ENCODE measurements at places on chromosomes 6 and 20. TPM values are rescaled to one million over a fixed set of nuclear protein-coding genes. Genes with fewer than 3 reads are reported as not detected.

GRCh38 chr20:50323209-50323608, 132.6 kb downstream of the CEBPB start:
- DNase-seq, result no peak

PTPRT gene
- not detected for polyA plus RNA-seq

GRCh38 chr20:47950124-47950912, 165.0 kb upstream of the SULF2 start:
- no peak for DNase-seq

GRCh38 chr6:118892355-118892991, 1.5 kb upstream of the ASF1A start:
- peak; percentile 6 for DNase-seq

DNA sequence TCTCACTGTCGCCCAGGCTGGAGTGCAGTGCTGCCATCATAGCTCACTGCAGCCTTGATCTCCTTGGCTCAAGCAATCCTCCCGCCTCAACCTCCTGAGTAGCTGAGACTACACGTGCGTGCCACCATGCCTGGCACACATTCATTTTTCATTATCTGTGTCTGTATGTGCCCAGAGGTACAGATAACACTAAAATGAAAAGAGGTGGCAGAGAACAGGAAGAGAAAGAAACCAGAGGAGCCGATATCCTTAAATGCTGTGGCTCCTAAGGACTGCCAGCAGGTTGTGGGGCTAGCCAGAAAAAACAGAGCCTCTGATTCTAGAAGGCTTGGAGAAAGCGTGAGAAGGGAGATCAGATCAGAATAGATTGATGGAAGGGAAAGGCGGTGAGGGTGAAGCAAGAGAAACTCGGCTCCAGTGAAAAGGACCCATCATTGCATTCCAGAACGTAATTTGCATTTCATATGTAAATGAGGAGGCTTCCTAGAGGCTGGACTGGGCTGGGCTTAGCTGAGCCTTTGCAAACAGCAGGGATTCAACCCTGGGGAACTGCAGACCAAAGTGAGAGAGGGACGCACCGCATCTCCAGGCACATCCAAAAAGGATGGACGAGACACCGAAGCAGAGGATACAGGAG, 64.2 kb downstream of the GCNT2 start:
- no peak for DNase-seq

HNF4A gene
- not detected for polyA plus RNA-seq

DNA sequence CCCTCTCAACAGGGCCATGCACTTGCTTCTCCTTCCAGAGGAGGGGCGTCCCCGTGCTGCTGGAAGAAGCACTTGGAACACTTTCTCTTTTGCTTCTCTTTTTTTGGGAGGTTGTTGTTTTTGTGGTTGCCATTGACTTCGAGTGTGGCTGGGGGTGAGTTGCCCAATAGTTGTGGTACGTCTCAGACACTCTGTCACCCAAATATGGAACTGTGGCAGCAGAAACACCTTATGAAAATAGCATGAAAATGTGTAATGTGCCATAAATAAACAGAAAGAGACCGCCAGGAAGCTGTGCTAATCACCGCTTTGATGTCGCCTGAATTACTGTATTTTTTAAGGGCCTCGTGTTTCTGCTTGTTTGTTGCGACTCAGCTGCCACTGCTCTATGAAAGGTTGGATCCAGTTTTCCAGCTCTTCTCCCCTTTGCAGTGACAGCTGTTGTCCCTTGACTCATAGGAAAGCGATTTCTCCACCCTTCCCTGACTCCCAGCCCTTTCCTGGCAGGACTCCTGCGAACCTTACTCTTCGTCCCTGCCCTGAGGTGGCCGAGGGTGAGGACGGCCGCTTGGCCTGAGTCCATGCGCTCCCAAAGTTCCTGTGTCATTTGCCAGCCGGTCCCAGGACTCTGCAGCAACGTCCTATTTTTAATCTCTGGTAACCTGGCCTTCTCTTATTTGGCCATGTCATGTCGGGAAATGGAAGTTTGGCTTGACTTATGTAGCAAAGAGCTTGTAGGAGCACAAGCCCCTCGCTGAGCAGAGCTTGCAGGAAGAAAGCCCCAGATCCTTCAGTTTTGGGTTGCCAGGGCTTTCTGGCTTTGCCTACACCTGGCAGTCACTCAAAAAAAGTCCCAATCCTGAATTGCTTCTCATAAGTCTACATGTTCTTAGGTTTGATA, 694.6 kb downstream of the QKI start:
- peak; percentile 86 for DNase-seq

GRCh38 chr6:134347885-134348805, 30.2 kb upstream of the SGK1 start:
- no peak for DNase-seq

- DNase-seq, result no peak
Measured at GRCh38 chr20:45433316-45433715, 17.4 kb downstream of the PIGT start.

HAO1 gene
- not detected for polyA plus RNA-seq

DNA sequence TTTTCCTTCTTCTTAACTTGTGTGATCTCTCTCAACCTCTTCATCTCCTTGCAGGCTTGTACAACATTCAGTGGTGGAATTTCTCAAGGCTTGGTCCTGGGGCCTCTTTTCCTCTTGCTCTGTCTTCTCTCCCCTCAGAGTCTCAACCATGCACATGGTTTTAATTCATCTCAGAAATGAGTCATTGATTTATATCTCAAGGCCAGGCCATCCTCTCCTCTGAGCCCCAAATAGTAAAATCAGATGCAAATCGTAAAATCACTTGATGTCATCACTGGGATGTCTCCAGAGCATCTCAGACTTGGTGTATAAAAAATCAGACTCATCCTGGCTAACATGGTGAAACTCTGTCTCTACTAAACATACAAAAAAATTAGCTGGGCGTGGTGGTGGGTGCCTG, 85.0 kb downstream of the FNDC1 start:
- no peak for DNase-seq

GRCh38 chr6:107537559-107537958, 47.6 kb downstream of the SOBP start:
- no peak for DNase-seq

DNA sequence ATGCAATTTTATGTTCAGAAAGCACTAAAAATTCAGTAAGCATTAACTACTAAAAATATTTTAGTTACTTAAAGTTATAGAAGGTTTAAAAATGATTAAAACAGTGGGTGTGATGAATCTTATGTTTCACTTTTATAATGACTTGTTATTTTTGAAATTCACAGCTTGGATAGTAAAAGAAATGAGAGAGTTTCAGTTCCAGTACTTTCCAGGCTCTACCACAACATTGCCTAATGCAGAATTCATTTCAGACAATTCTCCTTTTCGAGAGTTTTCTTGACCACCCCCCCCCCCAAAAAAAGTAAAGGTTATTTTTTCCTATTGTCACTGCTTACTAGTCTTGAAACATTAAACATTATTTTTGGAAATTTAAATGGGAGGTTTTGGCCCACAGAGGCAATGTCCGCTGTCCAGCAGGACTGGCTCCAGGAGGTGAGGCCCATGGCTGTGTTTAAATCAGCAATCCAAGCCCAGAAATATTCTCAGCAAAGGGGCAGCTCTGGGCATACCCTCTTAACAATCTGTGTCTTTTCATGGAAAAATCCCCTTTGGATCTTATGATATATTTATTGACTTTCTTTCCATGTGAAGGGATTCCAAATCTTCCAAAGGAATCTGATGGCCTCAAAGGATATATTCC, 519.9 kb downstream of the MAFB start:
- DNase-seq, result no peak

DNA sequence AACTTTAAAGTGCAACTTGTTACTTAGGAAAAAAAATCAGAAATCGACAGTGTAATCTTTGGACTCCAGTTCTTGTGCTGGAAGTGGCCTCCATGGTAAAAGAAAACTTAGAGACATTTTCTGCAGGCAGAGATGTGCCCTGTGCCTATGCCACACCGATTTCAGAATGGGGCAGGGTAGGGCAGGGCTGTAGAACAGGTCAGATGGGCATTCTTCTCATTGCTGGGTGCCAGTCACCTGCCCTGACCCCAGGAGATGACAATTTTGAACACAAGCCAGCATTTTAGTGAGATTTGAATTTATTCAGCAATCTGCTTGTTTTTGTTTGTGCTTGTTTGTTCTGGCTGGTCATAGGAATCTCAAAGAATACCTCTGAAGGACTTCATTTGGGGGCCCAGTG, 63.3 kb downstream of the SASH1 start:
- DNase-seq, result no peak

PTCHD4 gene
- polyA plus RNA-seq, result not detected

DNA sequence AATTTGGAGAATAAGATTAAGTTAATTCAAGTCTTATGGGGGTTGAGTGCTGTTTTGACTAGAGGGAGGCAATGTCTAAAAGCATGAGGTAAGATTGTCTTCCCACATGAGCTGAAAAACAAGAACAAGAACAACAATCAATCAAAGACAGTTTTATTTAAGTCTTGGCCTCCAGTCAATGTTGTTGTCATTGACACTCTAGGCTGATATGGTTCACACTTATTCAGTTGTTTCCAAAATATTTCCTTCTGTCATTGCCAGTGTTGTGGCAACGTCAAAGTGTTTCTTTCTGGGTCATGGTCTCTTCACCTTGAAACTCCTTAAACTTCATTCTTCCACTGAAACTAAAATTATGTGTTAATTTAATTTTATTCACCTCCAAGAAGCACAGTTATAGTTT, 72.4 kb downstream of the GRIK2 start:
- DNase-seq, result no peak

SLC17A3 gene
- polyA plus RNA-seq, result not detected

GRCh38 chr6:151451417-151451949, 443 bp downstream of the RMND1 start:
- no peak for DNase-seq

ENPP3 gene
- not detected for polyA plus RNA-seq

- peak; percentile 63 for DNase-seq
Measured at GRCh38 chr6:42402184-42402583, 49.5 kb downstream of the TRERF1 start.

GRCh38 chr6:4961322-4962168, 42.3 kb downstream of the RPP40 start:
- no peak for DNase-seq

DNA sequence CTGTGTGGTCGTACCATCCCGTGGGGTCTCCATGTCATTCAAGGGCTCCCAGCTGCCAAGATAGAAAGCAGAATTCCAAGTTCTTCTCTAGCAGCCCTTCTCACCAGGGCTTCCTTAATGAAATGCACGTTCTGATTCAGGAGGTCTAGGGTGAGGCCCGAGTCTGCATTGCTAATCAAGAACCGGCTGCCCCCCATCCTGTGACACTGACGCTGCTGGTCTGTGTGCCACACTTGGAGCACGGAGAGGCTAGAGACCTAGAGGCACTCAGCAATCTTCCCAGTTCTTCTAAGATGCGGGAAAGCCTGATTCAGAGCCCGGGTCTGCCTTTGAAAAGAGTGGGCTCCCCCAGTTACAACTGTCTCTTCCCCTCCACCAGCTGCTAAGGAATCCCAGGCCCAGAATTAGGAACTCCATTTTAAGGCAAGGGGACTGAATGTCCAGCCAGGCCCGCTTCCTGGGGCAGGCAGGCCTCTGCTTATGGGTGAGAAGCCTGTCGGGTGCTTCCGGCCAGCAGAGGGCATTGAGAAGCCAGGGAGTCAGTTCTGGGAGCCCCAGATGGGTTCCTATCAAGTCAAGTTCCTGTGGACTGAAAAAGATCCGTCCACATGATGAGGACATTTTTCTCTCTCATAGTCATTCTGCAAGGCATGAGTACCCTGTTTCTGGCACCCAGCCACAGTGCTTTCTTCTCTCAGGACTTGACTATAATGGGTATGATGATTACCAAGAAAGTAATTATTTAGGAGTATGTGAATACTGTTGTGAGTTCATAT, 69.8 kb upstream of the RIN2 start:
- DNase-seq, result peak; percentile 36

SNRPB gene
- polyA plus RNA-seq, result 183 TPM

TAP1 gene
- polyA plus RNA-seq, result 204 TPM

TMEM170B gene
- 9.9 TPM for polyA plus RNA-seq
